Caco-2 (cell line): ENCODE measurements at places on chromosomes 12 and 14. TPM values are rescaled to one million over a fixed set of nuclear protein-coding genes. Genes with fewer than 3 reads are reported as not detected.
A peak's percentile ranks its signal among the peaks of the same experiment; 100 is the strongest.

- no peak overlapping the region for H3K4me3 ChIP-seq
- no peak for DNase-seq
- no peaks in the 10 kb centered on the region for H3K36me3 ChIP-seq
- H3K27me3 ChIP-seq: no peaks in the 10 kb centered on the region; the same call in 1 of the 2 replicates
These were observed 39.3 kb upstream of the DDX11 start for GRCh38 chr12:31034372-31034771.

GRCh38 chr14:100473249-100473648 lies 114.0 kb downstream of the BEGAIN start:
- no peak overlapping the region for H3K4me3 ChIP-seq
- no peak overlapping the region for H3K27ac ChIP-seq
- no peaks in the 10 kb centered on the region for H3K36me3 ChIP-seq
- no peak for DNase-seq

GRCh38 chr14:79528828-79529416 lies 682.4 kb downstream of the DIO2 start:
- H3K4me3 ChIP-seq: no peak overlapping the region
- H3K36me3 ChIP-seq: no peaks in the 10 kb centered on the region
- H3K4me1 ChIP-seq: no peaks in the 10 kb centered on the region; the same call in 1 of the 2 replicates
- H3K27ac ChIP-seq: no peak overlapping the region
- DNase-seq: no peak

Gene DENND5B
- total RNA-seq: 34.9 and 36.0 TPM in 2 replicates

DNA sequence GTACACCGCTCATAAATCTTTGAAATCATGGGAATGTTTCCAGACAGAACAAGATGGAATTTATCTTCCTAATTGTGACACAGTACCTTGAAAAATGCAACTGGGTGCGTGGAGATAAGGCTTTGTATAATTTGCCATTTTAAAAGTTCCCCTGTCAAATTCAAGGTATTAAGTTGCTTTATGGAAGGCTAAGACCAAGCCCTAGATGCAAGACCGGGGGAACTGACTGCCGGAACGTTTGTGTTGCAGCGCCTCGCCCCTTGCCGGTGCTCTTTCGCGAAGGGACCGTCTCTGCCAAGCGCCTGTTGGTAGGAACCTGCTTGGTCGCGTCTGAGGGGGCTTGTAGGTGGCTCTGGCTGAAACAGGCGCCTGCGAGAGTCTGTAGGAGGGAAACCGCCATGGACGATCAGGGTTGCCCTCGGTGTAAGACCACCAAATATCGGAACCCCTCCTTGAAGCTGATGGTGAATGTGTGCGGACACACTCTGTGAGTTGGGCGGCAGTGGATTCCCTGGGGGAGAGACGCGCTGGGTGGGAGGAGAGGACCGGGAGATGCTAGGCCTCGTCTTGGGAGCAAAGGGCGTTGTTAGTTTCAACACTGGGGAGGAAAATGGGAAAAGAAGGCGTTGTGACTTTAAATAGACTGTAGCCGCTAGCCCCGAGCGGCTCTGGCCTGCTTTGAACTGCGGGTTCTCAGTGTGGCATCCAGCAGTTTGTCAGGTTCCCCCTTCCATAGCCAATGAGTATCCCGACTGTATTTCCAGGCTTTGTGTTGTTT lies at the start of gene MNAT1:
Gene MNAT1 (plus strand): TSS at position 297 of the 778 bp plus-strand sequence. CDS start 102 bp downstream, at position 399.
- peak within 1 kb of the TSS; percentile 93 for H3K4me3 ChIP-seq
- DNase-seq: peak; percentile 86
- peaks cover 8% of the 10 kb centered on the region; the same call in 1 of the 2 replicates for H3K4me1 ChIP-seq
- H3K27ac ChIP-seq: peak within 1 kb of the TSS; percentile 89

Gene CEP128
- total RNA-seq: 16.7 and 22.6 TPM in 2 replicates
